ENCODE measurements at places on chromosomes 11 and 22. TPM values are rescaled to one million over a fixed set of nuclear protein-coding genes. Genes with fewer than 3 reads are reported as not detected.
A peak's percentile ranks its signal among the peaks of the same experiment; 100 is the strongest.

DNA sequence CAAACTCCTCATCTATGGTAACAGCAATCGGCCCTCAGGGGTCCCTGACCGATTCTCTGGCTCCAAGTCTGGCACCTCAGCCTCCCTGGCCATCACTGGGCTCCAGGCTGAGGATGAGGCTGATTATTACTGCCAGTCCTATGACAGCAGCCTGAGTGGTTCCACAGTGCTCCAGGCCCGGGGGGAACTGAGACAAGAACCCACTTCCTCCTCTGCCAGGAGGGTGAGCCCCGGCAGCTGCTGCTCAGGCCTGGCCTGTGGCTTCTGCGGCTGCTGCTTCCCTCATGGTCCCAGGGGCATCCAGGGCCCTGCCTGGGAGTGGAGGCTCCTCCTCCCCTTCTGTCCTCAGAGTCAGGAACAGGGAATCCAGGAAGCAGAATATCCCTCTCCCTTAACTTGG is 98.4 kb downstream of the ZNF280B start:
- no peak for DNase-seq

DNA sequence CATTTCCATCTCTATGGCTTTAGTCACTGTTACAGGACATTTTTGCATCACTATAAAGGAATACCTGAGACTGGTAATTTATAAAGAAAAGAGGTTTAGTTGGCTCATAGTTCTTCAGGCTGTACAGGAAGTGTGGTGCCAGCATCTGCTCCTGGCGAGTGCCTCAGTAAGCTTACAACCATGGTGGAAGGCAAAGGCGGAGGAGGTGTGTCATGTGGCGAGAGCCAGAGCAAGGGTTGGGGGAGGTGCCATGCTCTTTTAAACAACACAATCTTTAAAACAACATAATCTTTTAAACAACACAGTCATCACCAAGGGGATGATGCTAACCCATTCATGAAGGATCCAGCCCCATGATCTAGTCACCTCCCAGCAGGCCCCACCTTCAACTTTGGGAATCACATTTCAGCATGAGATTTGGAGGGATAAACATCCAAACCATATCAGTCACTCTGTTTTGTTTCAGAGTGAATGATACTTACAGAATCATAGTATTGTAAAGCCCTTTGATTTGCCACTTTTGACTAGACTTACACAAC is 103.3 kb downstream of the PDE3B start:
- DNase-seq: no peak

Gene B4GALNT4
- polyA plus RNA-seq: 5.1 TPM

DNA sequence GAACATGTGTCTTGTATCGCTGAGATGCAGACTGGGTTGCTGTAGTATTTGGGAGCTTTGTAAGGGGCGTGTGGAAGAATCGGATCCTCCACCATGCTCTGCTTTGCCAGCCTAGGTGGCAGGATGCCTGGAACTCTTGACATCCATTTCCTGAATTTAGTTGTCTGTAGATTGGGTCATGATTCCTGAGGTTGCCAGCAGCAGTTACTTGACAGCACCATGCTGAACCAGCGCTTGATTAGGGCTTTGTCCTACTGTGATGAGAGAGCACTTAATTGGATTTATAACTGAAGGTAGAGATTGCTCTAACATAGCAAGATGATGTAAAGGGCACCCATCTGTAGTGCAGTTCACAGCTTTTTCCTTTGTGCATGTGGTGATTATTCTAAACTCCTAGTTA is 75.6 kb upstream of the HORMAD2 start:
- no peak for DNase-seq

GRCh38 chr11:76397383-76397782 is 16.3 kb downstream of the GVQW3 start:
- no peak for DNase-seq

Gene SYT12
- polyA plus RNA-seq: 0.20 TPM

Gene TTC36
- 0.49 TPM for polyA plus RNA-seq

Gene DEUP1
- not detected for polyA plus RNA-seq

- DNase-seq: no peak
These were observed 76.9 kb downstream of the NTM start for GRCh38 chr11:131447277-131447815.

GRCh38 chr11:46240861-46241260 is 36.6 kb upstream of the CREB3L1 start:
- DNase-seq: no peak

DNA sequence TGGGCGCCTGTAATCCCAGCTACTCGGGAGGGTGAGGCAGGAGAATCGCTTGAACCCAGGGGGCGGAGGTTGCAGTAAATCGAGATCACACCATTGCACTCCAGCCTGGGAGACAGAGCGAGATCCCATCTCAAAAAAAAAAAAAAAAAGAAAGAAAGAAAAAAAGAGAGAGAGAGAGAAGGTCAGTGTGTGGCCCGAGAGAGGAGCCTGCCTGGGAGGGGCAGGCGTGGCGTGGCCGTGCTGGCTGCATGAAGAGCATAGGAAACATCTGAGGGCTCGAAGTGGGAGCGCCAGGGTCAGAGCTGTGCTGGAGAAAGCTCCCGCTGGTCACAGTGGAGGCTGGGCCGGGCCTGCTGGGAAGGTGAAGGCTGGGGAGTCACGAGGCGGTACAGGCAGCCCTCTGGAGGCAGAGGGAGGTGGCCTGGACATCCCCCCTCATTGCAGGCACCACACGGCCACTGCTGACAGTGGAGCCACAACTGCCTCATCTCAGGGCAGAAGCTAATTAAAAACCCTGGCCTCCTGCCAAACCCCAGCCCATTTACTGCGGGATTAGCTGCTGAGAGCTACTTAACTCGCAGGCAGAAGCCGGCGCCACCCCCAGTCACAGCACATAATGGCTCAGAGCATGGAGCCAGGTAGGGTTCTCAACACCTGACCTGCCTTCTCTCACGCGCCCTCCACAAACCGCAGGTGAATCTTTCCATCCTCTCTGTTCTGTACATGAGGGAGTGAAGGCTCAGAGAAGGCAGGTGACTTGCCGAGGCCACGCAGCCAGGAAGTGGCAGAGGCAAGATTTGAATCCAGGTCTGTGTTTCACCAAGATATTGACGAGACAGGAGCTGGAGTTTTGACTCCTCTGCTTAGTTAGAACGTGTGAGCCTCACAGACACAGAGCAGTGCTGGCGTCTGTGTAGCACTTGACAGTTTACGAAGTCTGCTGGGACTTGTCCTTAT is 32.6 kb downstream of the NFAM1 start:
- DNase-seq: peak; percentile 32

- no peak for DNase-seq
These were observed 2.1 kb downstream of the LPXN start for GRCh38 chr11:58573451-58574104.

- DNase-seq: no peak
These were observed 6.8 kb downstream of the CCDC188 start for GRCh38 chr22:20143883-20144665.

Gene KCNJ5
- 0.11 TPM for polyA plus RNA-seq

- no peak for DNase-seq
These were observed 4.7 kb downstream of the TBC1D10C start for GRCh38 chr11:67408437-67409200.

- no peak for DNase-seq
These were observed 18.4 kb downstream of the ARHGAP42 start for GRCh38 chr11:100705447-100705846.

Gene OR51B5
- polyA plus RNA-seq: not detected

- no peak for DNase-seq
These were observed 86.0 kb downstream of the MAML2 start for GRCh38 chr11:96257036-96257435.

Gene FADD
- 23.6 TPM for polyA plus RNA-seq

Gene C11orf87
- not detected for polyA plus RNA-seq

GRCh38 chr11:20668844-20669819 is at the start of gene NELL1:
Gene NELL1, plus strand, starts transcription at chr11:20669586.
- no peak for DNase-seq

DNA sequence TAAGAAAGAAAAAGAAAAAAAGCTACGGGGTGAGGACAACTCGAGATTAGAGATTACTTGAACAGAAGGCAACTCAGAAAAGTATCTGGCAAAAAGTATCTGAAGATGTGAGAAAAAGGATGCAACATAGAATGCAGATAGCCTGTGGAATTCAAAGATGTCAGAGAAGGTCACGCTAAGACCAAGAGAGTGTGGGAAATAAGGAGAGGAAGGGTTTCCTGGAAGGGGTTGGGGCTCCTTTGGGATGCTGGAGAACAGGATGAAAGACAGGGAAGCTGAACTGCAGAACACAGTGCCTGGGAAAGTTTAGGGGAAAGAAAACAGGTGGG is 1.2 kb downstream of the GUCY1A2 start:
- DNase-seq: no peak

Gene RTN4R
- 1.1 TPM for polyA plus RNA-seq

DNA sequence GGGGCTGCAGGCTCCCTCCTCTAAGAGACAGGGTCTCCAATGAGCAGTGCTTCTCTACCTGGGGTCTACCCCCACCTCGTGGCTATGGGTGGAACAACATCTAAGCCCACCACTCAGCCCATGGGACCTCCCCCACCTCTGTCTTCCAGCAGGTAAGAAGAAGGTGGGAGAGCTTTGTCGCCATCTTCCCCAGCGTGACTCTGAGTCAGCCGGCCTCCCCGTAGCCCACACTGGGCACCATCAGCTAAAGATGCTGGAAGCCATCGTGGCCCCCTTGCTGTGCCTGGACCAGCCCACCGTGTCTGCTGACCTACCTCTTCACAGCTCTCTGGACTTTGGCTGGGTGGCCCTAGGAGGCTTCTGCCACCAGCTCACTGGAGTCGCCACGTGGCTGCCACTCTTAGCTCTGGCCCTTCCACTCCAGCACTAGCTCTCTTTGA is 944 bp downstream of the C11orf86 start:
- DNase-seq: no peak

Gene UBQLN3
- not detected for polyA plus RNA-seq

Gene KRTAP5-9
- 0.54 TPM for polyA plus RNA-seq

DNA sequence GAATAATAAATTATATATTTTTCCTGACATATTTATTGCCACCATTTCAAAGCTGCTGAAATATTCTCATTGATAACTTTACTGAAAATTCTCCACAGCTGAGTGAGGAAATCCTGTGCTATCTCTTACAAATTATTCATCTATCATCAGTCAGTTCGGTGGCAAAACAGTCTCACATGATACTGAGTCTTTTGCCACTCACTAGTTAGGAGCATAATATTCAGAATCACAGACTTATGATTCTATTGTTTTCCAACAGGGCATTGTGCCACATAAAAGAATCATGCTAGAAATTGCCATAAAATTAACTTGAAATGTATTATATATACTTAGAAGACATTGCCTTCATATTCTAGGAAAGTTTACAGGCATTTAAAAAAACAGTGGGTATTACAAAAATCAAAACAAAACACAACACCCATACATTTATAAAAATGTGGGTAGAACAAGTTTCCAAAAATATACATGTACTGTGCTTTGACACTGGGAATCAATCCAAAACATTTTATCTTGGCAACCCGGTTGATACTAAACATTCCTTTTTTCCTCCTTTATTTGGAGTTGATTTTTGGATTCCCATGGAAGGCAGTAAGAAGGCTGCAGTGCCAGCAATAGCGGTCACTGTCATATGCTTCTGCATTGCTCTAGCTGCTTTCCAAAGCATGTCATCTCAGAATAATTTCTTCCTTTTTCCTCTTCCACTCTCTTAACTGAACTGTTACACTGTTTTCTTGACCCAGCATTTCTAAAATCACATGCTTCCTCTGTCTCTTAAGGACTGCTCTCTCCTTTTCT is 42.5 kb downstream of the ATG16L2 start:
- DNase-seq: no peak

- DNase-seq: no peak
These were observed at the start of gene SYT12 for GRCh38 chr11:67022961-67023956. Gene SYT12, plus strand, starts transcription at chr11:67023134. Its CDS starts 7,011 bp downstream, at chr11:67030145.

Gene ZP1
- polyA plus RNA-seq: 0.35 TPM

Gene EIF1AD
- polyA plus RNA-seq: 26.3 TPM

DNA sequence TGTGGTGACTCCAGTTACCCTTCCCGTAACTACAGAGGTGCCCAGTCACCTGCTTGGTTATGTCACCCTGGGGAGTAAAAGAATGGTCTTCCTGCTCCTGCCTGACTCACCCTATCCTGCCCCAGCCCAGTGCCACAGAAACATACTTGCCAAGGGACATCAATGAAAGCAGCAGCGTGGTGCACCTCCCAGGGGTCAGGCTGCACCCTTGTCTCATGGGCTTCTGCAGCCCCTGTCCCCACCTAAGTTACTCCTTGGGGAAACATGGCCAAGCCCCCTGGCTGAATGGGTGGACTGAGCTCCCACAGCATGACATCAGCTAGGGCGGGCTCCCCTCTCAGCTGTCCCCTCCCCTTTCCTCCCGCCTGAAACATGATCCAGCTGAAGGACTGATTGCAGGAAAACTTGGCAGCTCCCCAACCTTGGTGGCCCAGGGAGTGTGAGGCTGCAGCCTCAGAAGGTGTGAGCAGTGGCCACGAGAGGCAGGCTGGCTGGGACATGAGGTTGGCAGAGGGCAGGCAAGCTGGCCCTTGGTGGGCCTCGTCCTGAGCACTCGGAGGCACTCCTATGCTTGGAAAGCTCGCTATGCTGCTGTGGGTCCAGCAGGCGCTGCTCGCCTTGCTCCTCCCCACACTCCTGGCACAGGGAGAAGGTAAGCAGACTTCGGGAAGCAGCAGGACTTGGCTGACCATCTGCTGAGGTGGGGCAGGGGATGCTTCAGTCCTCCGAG is at the start of gene HTR3A:
Gene HTR3A, plus strand, starts transcription at position 368 of the 730 bp plus-strand sequence. Its CDS starts 218 bp downstream, at position 586.
- DNase-seq: no peak

Gene DDX6
- 33.3 TPM for polyA plus RNA-seq

- no peak for DNase-seq
These were observed 19.9 kb downstream of the MRTFA start for GRCh38 chr22:40616578-40616977.

DNA sequence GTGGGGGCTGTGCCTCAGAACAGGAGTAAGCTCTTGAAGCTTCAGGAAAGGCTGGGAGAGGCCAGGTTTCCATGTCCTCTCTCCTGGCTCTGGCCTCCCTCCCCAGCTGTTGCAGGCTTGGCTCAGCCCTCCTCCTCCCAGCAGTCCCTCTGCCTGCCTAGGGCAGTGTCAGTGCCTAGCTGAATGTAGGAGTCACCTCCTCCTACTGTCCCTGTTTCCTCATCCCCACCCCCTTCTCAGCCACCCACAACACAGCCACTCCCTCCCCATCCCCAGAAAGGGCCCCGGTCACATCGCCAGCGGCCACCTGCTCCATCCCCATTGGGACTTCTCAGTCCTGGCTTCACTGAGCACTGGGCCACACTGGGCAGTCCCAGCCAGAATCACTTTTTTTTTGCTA is 2.9 kb upstream of the FBLN1 start:
- DNase-seq: no peak

GRCh38 chr11:77770629-77771028 is 49.9 kb downstream of the RSF1 start:
- no peak for DNase-seq

DNA sequence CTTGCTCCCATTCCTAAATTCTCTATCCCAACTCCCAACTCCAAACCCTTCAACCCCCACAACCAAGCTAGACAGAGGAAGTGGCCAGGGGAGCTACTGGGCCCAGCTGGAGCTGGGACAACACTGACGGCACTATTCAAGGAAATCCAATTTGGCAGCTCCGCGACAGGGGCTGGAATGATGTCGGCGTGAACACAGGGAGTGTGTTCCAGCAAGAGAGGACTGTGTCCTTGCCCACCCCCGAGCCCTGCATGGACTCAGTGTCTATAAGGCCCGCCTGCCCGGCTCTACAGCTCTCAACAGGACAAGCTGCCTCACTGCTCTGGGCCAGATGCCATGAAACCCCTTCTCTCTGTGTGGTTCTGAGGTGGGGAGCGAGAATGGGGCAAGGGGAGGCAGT is 11.3 kb downstream of the PCSK7 start:
- no peak for DNase-seq

Measured in urinary bladder (tissue), 4 donors.